Activated T-cell treated with anti-CD3 and anti-CD28 coated beads, Interleukin-2, amount 50 U/mL, for 4 hours (primary cell): ENCODE measurements at places on chromosomes 3 and 15. TPM values are rescaled to one million over a fixed set of nuclear protein-coding genes. Genes with fewer than 3 reads are reported as not detected.

The FETUB gene
- not detected for total RNA-seq

The LRRC31 gene
- total RNA-seq, result not detected

The ZNF445 gene
- 7.5 TPM for total RNA-seq

The FBXO40 gene
- total RNA-seq, result not detected

The RTP3 gene
- not detected for total RNA-seq

The SKOR1 gene
- total RNA-seq, result 0.34 TPM

The CLSTN2 gene
- 0.10 TPM for total RNA-seq

The MYZAP gene
- total RNA-seq, result not detected

The SLC12A6 gene
- total RNA-seq, result 23.5 TPM

The HHATL gene
- not detected for total RNA-seq

The ROBO2 gene
- total RNA-seq, result not detected

The SAMMSON gene
- not detected for total RNA-seq

The FGF12 gene
- not detected for total RNA-seq

The GPR156 gene
- 0.10 TPM for total RNA-seq

The MTHFS gene
- 34.8 TPM for total RNA-seq

The ISLR2 gene
- total RNA-seq, result not detected

The ZMYND10 gene
- total RNA-seq, result 1.0 TPM
